Right hindlimb (tissue), 1 donor: ENCODE measurements at places on chromosomes 5 and 9.

DNA sequence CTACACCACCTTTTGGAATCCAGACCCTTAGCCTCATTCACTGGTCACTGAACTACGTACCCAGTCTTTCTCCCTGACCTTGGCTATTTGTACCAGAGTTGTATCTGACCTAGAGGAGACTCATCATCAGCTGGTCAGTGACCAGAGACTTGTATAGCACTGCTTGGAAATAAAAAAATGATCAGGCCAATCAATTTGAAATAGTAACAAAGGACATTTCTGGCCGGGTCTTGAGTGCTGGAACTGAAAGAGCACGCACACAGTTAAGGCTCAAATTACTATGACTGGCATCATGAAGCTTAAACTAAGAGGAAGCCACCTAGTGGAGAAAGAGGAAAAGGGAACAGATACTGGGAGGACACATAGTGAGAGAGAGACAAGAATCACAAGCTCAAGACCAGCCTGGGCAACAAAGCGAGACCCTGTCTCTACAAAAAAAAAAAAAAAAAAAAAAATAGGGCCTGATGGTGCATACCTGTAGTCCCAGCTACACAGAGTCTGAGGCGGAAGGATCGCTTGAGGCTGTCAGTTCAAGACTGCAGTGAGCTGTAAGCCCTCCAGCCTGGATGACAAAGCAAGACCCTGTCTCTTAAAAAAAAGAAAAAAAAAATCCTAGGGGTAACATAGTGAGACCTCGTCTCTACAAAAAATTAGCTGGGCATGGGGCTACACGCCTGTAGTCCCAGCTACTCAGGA, 12.8 kb upstream of the SRP19 start:
- no peak for DNase-seq

DNA sequence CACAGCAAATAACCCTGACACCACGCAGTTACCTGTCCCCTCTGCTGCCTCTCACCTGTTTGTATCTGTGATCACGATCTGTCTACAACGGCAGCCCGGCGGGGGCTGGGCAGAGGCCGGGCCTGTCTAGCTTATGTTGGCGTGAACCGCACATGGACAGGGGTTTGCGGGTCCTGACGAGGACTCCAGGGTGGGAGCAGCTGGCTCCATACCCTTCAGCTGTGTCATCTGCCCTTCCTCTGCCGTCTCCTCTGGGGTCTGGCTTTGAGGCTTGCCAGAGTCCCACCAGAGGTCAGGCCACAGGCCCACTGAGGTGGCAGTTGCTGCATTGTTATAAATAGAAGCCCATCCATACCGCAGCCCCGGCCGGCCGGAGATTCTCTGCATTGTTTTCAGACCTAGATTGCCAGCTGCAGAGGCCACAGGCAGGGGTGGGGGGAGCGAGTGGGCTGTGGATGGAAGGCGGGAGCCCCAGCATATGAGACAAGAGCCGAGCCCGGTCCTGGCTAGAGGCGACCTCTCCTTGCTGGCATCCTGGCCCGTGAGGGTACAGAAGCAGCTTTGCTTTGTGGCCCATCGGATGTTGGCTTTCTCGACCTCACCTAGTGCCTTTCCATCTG, 37.8 kb downstream of the FAM78A start:
- DNase-seq: peak; percentile 82

GRCh38 chr9:127976498-127976897, 4.3 kb downstream of the EEIG1 start:
- DNase-seq: no peak

DNA sequence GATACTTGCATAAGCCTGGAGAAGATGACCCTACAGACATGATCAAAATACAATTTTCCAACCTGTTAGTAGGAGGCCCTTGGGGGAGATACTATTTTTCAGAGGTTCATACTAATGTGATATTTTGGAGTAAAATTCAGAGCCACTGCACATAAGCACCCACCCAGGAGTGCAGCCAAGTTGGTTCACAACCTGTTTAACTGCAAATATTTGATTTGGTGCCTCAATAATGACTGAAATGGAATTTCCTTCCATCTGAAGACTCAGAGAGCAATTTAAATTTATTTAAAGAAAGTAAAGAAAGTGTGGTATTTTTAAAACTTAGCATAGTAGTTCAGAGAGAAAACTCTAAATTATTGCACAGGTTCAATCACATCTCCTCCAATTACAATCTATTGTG, 77.5 kb upstream of the FBN2 start:
- DNase-seq: no peak

GRCh38 chr5:54242297-54242696, 68.1 kb downstream of the ARL15 start:
- DNase-seq: no peak

GRCh38 chr9:73138516-73138915, 13.1 kb upstream of the ANXA1 start:
- no peak for DNase-seq

DNA sequence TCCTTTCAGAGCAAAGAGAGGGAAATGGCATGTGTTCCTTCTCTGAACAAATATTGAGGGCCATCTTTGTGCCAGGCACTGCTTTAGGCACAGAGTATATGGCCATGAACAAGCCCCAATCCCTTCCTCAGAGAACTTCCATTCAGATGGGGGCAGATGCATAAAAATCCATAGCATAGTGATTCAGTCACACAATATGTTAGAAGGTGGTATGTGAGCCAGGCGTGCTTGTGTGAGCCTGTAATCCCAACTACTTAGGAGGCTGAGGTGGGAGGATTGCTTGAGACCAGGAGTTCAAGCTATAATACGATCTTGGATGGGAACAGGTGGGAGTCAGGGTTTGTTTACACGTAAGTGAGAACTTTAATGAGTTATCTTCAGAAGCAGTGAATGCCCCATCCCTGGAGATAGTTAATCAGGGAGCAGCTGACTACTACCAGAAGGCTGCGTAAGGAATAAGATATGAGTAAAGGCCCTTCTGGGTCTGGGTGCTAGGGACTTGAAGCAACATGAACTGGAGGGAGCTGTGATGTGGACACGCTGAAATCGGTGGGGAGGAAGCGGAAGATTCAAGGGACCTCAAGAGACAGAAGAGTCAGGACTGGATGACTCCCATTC, 27.1 kb downstream of the NANS start:
- no peak for DNase-seq

DNA sequence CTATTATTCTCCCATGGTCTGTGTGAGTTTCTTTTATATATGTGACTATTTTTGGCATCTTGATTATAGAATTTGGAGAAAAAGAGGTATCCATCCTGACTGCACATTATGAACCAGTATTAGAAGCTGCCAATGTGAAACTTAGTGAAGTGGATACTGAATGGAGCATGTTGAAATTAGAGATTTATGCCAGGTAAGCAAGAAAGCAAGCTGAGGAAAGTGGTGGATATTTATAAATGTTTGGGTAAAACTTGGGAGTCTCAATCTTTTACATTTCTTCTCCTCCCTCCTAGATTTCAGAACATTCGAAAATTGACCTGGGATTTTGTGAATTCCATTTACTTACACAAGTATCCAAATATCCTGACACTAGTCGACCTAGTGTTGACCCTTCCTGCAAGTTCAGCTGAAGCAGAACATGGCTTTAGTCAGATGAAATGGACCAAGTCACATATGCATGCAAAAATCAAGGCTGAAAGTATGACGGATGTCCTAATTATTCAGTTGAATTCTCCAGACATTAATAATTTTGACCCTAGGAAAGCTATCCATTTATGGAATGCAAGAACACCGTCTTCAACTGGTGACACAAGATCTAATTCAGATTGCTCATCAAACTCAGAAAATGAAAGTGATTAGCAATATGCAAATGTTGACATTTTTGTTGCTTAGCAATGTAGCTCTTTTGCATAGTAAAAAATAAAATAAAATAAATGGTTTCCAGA, 66.8 kb upstream of the IL7R start:
- DNase-seq: no peak

DNA sequence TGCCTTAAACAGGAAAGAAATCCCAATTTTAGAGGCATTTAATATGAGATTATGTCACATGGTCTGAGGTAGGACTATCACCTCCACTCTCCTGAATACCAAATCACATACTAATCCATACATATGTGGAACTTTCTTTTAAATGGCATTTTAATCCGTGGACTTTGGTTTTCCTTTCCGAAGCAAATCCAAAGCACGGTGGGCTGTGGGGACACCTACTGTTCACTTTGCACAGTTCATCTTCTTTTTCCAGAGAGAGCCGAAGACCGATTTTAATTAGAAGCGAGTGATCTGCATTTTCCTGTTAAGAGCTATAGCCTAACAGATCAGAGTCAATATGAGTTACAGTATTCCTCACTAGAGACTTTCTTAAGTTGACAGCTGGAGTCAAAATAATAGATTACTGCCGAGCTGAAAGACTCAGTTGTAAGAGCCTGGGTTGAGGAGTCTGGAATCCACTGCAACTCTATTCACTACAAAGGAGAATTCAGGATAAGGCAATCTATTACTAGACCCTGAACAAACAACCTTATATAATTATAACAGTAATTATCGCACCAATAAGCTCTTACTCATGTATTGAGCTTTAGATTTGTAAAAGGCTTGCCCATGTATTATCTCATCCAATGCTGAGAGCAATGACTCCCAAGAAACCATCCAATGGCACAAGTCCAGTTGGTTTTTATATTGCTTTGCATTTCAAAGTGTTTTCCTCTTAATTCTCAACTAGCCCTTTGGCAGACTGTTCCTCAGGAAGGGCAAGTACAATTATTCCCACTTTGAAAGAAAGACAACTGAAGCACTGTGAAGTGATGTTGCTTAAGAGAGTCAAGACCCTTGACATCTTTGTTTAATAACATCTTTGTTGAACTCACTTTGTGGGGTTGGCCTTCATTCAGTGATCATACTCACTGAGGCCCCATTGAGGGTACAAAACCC, 144.7 kb downstream of the TRPM6 start:
- DNase-seq: peak; percentile 37

- DNase-seq: no peak
Observed at GRCh38 chr9:111013707-111014106, 24.6 kb downstream of the LPAR1 start.

DNA sequence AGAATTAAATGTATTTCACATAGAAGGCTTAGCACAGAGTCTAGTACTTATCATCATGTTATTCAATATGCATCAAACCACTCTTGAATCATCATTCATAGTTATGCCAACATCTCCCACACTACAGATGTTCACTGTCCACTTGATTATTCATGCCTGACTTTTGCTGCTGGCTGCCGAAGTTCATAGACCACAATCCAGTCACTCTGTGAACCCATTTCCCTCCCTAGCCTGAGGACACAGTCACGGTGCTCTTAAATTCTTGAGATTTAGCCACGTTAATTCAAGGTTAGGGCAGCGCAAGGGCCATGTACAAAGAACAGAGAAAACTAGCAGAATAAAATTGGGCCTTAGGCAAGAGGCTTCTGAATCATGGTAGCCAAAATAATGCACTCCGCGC, 32.4 kb downstream of the ABCA1 start:
- DNase-seq: no peak

DNA sequence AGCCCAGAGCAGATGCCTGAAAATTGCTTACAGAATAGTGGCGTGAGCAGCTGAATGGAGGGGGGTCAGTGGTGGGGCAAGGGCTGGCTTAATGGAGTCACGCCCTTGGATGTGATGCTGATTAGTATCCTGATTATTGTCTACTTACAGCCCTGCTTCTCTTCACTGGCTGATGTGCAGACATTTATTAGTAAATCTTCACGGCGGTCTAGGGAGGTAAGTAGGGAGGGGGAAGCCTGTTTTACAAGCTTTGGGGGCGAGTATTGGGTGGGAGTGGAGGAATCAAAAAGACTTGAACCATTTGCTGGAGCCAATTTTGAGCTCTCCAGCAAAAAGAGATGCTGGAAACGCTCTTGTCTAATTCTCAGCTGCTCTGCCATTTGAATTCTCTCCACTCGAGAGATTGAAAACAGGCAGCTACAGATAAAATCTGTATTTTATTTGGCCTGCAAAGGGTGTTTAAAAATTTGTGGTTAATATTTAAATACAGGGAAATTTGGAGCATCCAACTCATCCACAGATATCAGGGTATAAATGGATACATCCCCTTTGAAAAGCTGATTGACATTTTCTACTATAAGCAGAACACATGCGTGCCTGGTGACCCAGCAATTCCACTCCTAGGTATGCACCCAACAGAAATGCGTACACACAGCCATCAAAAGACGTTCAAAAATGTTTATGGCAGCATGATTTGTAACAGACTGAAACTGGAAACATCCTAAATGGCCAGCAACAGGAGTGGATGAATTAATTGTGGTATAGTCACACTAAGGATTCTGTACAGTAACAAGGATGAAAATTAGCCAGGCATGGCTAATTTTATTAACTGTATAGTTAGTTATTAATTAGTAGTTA, 19.5 kb upstream of the ALDH1B1 start:
- no peak for DNase-seq

DNA sequence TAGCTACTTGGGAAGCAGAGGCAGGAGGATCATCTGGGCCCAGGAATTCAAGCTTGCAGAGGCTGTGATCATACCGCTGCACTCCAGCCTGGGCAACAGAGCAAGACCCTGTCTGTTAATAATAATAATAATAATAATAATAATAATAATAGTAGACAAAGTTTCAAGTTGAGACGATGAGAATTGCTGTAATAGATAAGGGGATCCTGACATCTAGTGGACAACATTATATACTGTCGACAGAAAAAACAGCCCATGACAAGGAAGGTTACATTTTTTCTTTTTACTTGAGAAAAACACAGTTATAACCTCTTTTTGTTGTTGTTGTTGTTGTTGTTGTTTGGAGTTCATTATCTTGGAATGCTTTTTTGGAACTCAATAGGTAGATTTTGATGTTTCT, 35.3 kb downstream of the NDFIP1 start:
- DNase-seq: no peak
